ENCODE measurements at places on chromosomes 4 and X. TPM values are rescaled to one million over a fixed set of nuclear protein-coding genes. Genes with fewer than 3 reads are reported as not detected.

ERVMER34-1 gene
- 0.14 TPM for total RNA-seq

CACNA1F gene
- 0.05 TPM for total RNA-seq

FAM241A gene
- total RNA-seq = 19.2 TPM

SMIM31 gene
- not detected for total RNA-seq

TCEAL4 gene
- total RNA-seq = 48.5 TPM

PTTG2 gene
- 0.51 TPM for total RNA-seq

CPLX1 gene
- 0.34 TPM for total RNA-seq

SSX2 gene
- total RNA-seq = not detected

SPANXD gene
- total RNA-seq = not detected

RAB41 gene
- total RNA-seq = not detected

SRPX2 gene
- total RNA-seq = 22.0 TPM

IGFBP7 gene
- 2,129 TPM for total RNA-seq

NMU gene
- 0.23 TPM for total RNA-seq

ADH1B gene
- total RNA-seq = not detected

BTC gene
- total RNA-seq = 0.17 TPM

SMAD1 gene
- 127 TPM for total RNA-seq

PLP1 gene
- total RNA-seq = not detected

PPARGC1A gene
- 1.5 TPM for total RNA-seq

MAP7D3 gene
- total RNA-seq = 17.2 TPM

SCML2 gene
- 1.9 TPM for total RNA-seq

NUP62CL gene
- 0.23 TPM for total RNA-seq

NKX3-2 gene
- 0.05 TPM for total RNA-seq

PABPC1L2B gene
- total RNA-seq = not detected

CBR4 gene
- total RNA-seq = 20.1 TPM

CT45A1 gene
- total RNA-seq = not detected
